G401 (cell line): ENCODE measurements at places on chromosomes 6 and 20.
A peak's percentile ranks its signal among the peaks of the same experiment; 100 is the strongest.

DNA sequence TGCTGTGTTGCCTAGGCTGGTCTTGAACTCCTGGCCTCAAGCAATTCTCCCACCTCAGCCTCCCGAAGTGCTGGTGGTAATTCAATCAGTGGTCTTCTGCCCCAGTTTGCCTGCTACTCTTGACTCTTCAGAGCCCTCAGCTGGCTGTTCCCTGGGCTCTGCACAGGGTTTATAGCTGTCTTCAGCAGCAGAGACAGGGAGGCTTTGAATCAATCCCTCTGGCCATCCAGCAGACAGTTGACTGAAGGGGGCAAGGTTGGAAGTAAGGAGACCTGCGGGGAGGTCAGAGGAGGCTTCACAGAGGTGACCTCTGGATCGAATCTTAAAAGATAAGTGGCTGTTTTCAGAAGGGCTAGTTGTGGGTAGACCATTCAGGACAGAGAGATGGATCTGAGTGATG is 26.0 kb upstream of the KIF3B start:
- no peak for DNase-seq

DNA sequence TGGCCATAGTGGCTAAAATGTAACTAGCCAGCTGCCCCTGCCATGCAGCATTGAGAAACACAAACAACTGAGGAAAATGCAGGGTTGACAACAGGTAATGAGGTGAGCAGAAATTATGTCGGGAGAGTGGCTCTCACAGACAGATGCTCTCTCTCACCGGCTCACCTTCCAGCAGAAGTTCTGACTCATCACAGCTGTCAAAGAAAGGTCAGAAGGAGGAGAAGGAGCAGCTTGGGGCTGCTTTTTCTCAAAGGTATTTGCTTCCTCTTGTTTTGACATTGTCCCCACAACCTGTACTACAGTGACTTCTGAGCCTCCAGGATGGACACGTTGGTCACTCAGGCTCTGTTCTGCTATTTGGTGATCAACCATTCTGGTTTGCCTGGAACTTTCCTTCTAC is 190.5 kb upstream of the HEY2 start:
- no peak for DNase-seq

DNA sequence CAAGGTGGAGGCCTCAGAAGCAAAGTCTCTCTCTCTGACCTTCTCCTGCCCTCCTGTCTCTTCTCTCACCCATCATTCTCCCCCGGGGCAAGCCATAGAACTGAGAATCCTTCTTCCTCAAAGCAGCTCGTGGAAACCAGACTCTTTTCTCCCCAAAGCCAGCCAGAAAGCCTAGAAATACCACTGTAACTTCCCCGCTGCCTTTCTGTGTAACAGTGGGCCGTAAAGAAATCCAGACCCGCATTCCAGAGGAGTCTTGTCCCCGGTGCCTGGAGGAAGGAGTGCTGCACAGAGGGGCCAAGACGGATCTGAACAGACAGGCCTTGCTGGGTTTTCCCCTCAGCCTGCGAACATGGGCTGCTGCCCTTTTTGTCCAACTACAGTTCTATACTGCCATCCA is 977 bp upstream of the SLC22A2 start:
- DNase-seq: no peak

- DNase-seq: no peak
Measured at GRCh38 chr6:24060982-24061754, 64.8 kb upstream of the NRSN1 start.

DNA sequence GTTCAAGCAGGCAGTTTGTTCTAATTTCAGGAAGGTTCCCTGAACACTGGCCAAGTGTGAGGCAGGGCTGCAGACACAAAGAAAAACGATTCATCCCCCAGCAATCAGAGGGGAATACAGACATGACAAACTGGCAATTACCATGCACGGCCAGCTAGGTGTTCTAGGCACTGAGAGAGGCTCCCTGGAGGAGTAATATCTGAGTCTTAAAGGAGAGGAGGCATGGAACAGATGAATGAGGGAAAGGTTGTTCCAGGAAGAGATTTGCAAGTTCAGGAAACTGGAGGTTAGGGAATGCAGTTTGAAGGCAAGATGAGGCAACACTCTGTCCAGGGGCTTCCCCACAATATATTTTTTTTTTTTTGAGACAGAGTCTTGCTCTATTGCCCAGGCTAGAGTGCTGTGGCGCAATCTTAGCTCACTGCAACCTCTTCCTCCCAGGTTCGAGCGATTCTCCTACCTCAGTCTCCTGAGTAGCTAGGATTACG is 11.1 kb downstream of the RRAGD start:
- DNase-seq: peak; percentile 64

DNA sequence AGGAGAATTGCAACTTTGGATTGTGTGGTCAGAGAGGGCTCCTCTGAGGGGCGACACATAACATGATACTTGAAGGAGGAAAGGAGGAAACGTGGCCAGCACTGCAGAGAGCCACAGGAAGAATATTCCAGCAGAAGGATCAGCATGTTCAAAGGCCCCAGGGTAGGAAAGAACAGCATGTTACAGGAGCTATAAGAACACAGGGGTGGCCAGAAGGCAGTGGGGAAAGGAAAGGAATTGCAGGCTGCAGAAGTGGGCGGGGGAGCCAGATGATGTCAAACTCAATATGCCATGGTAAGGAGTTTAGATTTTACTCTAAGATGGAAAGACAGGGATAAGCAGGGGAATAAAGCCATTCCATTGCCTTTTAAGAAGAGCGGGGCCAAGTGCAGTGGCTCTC is 30.7 kb downstream of the MGME1 start:
- DNase-seq: no peak

- DNase-seq: no peak
Measured at GRCh38 chr20:52814371-52814770, 157.8 kb upstream of the TSHZ2 start.

GRCh38 chr6:34148631-34149451 is 3.0 kb upstream of the GRM4 start:
- no peak for DNase-seq

DNA sequence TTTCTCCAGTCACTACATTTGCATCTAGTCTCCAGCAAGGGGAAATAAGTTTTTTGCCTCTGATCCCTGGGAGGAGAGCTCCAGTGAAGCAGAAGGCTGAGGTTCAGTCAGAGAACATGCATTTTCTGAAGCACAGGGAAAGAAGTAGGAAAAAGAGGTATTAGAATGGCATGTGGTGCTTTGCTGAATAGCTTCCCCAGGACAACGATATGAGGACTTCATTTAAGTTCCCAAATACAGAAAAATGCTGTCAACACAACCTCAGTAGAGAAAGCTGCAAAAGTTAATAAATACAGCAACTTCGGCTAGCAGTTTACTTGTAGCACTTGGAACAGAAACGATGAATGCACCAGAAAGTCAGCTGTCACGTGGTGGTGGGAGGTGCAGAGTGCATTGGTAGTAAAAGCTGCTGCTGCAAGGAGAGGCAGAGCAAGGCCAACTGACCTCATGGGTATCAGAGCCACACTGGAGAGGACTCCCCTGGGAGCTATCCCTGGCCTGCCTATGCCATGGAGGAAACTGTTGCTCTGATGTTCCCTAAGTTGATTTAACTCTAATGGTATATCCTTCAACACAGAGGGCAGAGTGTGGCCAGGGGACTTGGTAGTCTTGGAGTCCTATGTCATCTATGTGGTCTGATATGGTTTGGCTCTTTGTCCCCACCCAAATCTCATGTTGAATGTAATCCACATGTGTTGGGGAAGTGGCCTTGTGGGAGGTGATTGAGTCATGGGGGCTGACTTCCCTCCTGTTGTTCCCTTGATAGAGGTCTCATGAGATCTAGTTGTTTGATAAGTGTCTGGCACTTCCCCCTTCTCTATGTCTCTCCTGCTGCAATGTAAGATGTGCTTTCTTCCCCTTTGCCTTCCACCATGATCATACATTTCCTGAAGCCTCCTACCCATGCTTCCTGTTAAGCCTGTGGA is 85.9 kb downstream of the ADTRP start:
- DNase-seq: no peak

GRCh38 chr6:79450984-79451383 is 86.2 kb downstream of the LCA5 start:
- DNase-seq: no peak

DNA sequence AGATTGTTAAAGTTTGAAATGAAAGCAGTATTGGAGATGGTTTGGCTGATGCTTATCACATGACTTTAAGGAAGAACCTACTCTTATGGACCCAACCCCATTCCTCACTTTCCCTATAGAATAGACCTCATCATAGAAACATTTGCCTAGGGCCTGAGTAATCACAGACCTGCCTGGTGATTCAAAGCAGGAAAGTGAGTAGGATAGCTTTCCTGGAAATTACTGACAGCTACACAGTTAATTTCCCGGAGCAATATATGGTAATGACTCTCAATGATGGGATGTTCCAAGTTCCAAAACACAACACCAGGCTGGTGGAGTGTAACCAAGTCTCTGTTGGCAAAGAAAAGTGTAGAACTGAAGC is 233.8 kb downstream of the SIM1 start:
- no peak for DNase-seq

GRCh38 chr6:108820006-108820405 is 28.2 kb upstream of the ARMC2 start:
- DNase-seq: no peak

DNA sequence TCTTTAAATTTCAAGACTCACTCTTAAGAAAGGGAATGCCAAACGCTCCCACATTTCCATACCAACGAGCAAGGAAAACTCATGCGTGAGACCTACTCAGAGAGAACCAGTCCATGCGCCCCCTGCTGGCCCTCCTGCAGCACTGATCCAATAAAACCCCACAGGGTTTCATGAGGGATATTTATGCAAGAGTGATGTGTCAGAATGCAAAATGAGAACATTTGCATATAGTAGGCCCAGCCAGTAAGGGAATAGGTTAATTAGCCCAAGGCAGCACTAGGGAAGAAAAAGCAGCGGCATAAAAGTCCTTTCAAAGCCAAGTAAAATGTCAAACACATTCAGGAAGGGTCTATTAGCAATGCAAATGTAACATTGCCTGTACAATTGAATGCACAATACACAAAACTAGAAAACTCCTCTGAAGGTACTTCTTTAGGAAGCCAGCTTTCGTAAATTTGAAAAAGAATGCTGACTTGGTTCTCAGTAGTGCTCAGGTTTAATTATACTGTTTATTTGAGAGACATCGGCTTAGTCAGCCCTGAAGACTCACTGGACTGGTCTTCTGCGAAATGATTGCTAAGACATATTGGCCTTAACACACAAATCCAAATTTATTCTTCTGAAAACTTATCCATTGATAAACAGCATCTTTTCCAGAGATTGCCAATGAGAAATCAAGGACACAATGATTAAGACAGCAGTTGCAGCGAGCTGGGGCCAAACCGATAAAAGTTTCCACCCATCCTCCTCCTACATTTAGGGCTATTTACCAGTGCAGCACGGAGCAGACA is 93.2 kb downstream of the GMPR start:
- DNase-seq: peak; percentile 81

DNA sequence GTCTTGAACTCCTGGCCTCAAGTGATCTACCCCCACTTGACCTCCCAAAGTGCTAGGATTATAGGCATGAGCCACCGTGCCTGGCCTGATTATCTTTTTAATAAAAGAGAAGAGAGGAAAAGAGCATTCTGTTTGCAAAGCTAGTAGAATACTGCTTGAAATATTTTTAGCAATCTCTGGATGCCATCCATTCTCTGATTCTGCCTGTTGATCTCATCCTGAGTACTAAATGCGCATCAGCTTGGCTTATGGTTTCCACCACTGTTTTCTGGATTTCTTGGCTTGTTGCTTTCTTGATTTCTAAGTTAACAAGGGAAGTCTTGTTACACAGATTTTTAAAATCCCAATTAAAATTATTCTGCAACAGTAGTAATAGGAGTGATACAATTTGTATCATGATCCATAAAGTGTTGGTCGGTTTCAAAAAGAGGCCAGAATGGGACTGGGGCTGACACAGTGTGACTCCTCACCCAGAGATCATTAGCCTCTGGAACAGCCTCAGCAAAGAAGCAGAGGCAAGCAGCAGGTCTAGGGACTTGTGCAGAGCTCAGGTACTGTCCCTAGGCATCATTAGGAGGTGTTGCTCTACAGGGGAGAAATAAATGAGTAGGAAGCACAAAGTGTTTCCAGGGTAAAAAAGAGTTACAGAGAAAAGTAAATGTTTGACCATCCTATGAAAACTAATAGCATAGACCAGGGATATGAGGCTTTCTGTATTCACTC is 17.8 kb upstream of the SLC16A10 start:
- DNase-seq: no peak

GRCh38 chr6:98657764-98658163 is 176.6 kb upstream of the POU3F2 start:
- DNase-seq: no peak

- no peak for DNase-seq
Measured at GRCh38 chr20:35117196-35117595, 24.6 kb upstream of the TRPC4AP start.

DNA sequence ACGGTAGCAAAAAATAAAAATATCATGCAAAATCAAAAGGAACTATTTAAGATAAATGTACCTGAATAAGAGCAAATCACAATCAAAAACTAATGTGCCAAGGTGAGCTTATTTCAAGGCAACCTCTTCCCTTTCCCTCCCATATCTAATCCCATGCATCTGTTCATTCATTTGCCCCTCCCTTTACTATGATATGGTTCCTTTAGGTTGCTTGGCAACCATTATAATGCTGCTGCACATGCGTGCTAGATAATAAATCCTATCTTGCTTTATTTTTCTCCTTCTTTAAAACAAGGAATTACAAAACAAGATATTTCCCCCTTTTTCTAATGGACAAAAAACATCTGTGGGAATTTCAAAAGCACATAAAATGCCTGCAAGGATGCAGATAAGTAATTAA is 318.2 kb upstream of the POU3F2 start:
- DNase-seq: no peak

DNA sequence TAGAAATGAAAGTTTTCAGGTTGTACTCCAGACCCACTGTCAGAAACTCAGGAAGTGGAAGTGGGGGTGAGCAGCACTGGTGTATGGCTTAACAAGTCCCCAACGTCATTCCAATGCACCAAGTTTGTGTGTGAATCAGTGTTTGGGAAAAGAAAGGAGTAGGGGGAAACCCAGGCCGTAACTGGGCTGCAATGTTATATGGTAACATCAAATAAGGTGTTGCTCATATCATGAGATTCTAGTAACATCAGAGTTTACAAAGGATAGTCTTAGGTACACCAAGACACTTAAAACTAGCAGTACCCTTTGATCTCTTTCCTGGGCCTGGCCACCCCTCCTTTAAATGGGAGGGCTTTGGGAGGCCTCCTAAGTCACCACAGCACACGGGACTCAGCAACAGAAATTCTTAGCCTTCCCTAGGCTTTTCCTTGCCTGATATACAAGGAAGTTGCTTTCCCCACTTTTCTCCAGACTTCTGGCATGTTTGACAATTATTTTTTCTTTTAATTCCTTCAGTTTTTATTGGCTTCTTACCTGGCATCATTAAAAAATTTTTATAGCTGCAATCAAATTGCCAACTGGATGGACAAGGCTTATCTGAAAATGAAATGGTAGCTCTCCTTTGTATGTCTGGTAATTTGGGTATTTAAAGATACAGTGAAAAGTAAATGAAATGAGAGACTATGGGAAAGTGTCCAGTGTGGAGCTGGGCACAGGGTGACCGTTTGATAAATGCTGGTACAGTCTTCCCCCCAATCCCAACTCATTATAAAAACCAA is 15.1 kb downstream of the E2F3 start:
- no peak for DNase-seq

DNA sequence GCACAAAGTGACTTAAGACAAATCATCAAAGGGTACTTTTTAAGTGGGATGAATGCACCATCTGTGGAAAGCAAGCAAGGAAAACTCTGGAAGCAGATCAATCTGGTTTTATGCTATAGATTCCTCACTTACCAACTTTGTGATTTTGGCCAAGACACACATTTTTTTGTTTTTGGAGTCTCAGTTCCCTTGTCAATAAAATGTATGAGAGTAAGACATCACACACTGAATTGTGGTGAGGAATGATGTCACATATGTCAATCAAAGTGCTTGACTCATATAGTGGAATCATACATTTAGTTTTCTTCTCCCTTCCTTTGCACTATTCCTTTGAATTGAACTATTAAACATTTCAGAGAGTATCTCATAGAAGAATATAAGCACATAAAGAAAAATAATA is 620.5 kb upstream of the CITED2 start:
- DNase-seq: no peak
